ENCODE measurements at places on chromosomes 3 and 15. TPM values are rescaled to one million over a fixed set of nuclear protein-coding genes. Genes with fewer than 3 reads are reported as not detected.

Gene GOLGA6B
- not detected for total RNA-seq

DNA sequence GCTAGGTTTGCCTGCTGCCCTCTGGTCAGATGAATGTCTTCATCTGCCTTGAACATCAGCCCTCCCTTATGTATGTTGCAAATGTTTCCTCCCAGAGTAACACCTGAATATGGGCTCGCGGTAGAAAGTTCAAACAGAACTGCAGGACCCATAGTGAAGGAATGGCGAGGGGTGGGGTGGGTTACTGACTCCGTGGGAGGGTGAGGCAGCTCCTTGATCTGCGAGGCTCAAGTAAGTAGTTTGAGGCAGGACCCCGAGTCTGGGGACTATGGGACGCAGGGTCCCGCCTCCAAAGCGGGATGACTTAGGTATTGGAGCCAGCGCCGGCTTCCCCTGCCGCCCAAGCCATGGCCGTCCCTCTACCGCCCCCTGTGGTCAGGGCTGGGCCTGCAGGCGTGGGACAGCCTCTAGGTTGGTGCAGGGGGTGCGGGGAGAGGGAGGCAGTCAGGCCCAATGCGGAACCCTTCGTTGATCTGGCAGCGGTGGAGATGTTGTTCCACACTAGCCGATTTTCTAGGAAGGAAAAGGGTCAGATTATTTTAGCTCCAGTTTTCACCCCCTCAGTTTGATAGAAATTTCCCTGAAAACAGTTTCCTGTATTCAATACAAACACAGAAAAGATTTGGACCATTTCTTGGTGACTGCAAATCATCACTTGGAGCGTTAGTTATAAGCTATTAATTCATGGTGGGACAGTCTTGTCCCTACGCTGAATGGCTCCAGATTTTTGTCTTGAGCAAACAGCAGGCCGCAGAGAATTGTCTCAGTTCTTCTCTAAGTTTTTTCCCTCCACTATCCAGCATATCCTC is 72.3 kb downstream of the CORO2B start:
- peak; percentile 76 for DNase-seq

Gene SETD5
- total RNA-seq = 23.5 TPM

- DNase-seq = peak; percentile 77
These were observed 75.1 kb upstream of the VGLL4 start for GRCh38 chr3:11718637-11719405.

DNA sequence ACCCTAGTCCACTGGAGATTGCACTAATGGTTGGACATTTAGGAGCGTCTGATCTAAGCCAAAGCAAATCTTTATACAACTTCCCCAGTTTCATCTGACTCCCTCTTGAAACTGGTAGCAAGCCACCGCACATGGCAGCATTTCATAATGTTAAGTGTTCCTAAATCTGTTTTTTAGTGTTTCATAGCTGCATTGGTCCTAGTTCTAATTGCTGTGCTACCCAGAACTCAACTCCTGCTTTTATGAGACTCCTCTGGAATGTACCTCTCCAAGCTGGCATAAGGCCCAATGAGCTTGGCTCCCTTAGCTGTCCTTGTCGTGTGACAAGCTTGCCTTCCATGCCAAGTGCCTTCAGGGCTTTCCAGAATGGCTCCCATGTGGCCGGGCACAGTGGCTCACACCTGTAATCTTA is 65.3 kb upstream of the FLNB start:
- DNase-seq = no peak

GRCh38 chr3:184662187-184662586 is 49.7 kb downstream of the MAGEF1 start:
- no peak for DNase-seq

DNA sequence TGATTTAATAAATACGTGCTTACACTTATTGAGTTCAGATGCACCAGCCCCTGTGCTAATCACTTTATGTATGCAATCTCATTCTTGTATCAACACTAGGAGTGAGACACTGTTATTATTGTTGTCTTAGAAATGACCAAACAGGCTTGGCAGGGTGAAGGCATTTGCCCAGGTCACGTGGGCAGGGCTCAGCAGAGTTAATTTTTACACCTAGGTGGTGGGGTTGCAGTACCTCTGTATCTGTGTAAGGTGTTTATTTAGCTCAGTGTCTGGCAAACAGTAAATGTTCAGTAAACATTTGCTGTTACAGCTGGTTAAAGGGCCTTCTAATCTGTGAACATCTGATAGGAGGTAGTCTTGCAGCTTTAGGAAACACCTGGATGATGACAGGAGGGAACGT is 200.0 kb downstream of the CACNA2D3 start:
- no peak for DNase-seq

Gene TGM5
- total RNA-seq = not detected

Gene MAPKBP1
- total RNA-seq = 7.1 TPM

GRCh38 chr3:159252772-159253384 is 451.0 kb downstream of the MFSD1 start:
- DNase-seq = peak; percentile 85

Gene FILIP1L
- total RNA-seq = 22.0 TPM

DNA sequence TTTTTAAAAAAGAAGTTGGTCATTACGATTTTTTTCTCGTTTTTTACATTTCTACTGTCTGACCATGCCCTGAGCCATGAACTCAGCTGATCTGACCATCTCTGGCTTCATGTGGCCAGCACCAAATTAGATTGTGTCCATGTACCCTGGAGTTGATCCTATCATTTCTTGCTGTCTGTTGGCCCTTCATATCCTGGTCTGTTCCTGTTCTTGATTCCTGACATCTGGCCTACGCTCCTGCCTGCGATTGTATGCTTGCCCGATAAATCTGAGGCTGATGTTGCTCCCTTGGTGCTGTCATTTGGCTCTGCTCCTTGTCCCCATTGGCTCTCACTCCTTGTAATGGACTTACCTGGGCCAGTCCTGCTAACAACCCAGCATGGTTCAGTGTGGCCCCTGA is 89.8 kb upstream of the IGSF10 start:
- no peak for DNase-seq

Gene MUSTN1
- 0.20 TPM for total RNA-seq

GRCh38 chr3:115402651-115403050 is 220.7 kb upstream of the GAP43 start:
- no peak for DNase-seq

DNA sequence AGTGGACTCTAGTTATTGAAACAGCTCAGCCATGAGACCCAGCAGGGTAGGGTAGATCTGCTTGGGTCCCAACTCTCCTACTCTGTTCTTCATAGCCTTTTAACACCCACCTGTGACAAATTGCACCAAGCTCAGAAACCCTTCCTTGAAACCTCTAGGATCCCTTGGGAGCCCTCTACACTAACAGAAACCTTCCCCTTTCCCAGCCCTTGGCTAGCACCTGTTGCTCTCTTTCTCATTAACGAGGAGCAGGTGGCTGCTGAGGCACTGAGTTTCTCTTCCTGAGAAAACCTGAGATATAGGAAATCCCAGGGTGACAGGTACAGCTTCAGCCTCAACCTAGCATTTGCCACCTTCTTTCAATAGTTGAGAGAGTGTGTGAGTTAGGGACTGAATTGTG is 88.3 kb upstream of the CLSTN2 start:
- no peak for DNase-seq

DNA sequence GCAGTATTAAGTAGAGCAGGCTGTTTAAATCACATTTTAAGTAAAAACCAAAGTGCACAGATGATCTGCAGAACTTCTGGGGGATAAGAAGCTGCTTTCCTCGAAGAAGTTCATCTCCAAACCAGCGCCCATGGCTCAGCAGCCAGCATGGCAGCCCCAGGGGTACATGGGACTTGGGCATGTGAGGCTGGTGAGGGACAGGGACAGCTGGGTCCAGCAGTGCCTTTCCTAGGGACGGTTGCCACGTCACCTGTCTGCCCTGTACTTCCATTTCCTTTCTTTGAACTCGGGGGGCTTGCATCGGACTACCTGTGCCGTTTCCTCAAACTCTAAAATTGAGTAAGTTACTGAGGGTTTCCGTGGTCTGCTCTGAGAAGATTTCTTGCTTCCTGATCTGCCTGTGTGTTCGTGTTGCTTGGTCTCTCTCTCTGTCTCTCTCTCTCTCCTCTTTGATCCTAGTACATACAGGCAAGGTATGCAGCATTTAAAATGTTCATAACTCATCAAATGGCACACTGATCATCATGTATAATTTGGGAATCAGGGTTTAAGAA is 67.6 kb downstream of the IGF1R start:
- DNase-seq = no peak

DNA sequence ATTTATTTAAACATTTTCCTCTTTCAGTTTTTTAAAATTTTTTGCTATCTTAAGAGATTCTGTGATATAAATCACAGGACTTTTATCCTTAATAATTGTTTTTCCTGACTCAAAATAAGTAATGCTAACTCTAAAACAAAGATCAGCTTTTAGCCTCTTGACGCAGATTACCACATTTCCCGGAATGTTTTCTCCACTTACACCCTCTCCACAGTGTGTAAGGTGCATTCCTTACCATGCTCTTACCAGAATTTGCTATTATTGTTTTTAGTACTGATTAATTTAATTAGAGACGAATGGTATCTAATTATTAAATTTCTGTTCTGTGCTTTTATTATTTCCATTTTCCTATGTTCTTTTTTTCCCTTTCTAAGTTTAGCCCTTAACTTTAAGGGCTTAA is 34.8 kb downstream of the GUCA1C start:
- no peak for DNase-seq

- no peak for DNase-seq
These were observed 136.0 kb upstream of the DAZL start for GRCh38 chr3:16741103-16741758.

Gene NME9
- total RNA-seq = 0.22 TPM

- no peak for DNase-seq
These were observed 397.5 kb downstream of the ZIC4 start for GRCh38 chr3:147008886-147009285.

GRCh38 chr15:67070892-67071664 is 5.7 kb downstream of the SMAD3 start:
- no peak for DNase-seq

Gene RLBP1
- total RNA-seq = not detected

GRCh38 chr3:172156586-172156955 is 117.2 kb downstream of the FNDC3B start:
- no peak for DNase-seq

GRCh38 chr15:66780172-66780972 is 78.3 kb downstream of the SMAD6 start:
- DNase-seq = peak; percentile 66

Gene SACM1L
- 35.7 TPM for total RNA-seq

- DNase-seq = no peak
These were observed 139.0 kb upstream of the KCNMB2 start for GRCh38 chr3:178397202-178397601.

Gene SEMA3G
- 30.5 TPM for total RNA-seq

- DNase-seq = no peak
These were observed 48.2 kb upstream of the PHLDB2 start for GRCh38 chr3:111810909-111811308.

GRCh38 chr15:47640079-47640478 is 77.2 kb upstream of the SEMA6D start:
- DNase-seq = no peak

GRCh38 chr15:37105889-37106288 is 5.5 kb upstream of the MEIS2 start:
- no peak for DNase-seq

Gene PLCH1
- not detected for total RNA-seq

Gene AP3B2
- not detected for total RNA-seq

Gene POPDC2
- total RNA-seq = 0.40 TPM

GRCh38 chr15:57425842-57426241 is 49.5 kb downstream of the CGNL1 start:
- DNase-seq = no peak

Gene NR1I2
- not detected for total RNA-seq

Gene PTPRG
- 5.8 TPM for total RNA-seq

Gene CASR
- total RNA-seq = not detected

Gene TLR9
- not detected for total RNA-seq

Gene ROPN1B
- total RNA-seq = not detected

DNA sequence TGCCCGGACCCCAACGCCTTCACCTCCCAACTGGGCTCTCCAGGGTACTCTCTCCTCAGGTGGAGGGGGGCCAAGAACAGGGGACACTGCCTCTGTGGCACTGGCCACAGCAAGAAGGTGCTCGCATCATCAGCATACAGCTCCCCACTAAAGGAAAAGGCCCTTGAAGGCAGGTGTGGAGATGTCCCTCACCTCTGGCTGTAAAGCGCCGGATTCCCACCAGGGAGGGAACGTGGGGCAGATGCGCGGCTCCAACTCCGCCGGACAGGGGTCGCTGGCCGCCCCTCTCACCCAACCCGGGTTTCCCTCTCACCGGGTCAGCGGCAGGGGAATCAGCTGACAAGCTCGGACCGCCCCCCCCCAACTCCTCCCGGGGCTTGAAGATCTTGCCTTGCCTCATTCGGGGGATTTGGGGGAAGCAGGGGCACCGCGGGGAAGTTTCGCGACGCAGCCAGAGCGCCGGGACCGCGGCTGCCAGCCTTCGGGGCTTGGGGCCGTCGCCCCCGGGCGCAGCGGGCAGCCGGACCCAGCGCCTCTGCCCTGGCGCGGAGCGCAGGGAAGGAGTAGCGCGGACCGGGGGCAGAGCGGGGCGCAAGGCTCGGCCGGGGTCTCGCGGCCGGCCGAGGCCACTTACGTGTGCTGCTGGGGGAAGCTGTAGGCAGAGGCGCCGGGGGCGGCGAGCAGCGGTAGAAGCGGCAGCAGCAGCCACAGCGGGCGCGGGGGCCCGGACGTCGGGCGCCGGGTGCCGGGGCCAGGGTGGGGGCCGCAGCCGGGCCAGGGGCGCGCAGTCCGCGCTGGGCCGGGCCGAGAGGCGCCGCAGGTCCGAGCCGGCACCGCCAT is 630 bp downstream of the CACNA2D2 start:
- DNase-seq = no peak

- no peak for DNase-seq
These were observed 10.5 kb downstream of the NTRK3 start for GRCh38 chr15:88246081-88246480.

Gene SAMD7
- not detected for total RNA-seq

DNA sequence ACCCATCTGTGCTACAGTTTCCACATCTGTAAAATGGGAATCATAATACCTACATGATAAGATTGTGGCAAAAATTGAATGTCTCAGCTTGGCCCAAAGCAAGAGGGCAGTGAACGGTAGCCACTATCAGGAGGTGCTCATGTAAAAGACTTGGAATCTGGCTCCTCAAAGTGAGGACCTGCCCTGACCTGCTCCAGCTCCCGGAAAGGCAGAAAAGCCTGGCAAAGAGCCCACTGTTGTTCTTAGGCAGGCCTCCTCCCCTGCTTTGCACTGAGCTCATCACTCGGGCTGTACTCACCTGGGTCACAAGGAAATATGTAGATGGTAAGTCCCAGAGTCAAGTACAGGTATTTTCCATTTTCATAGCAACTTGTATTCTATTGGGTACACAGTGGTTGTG is 250.7 kb upstream of the TBL1XR1 start:
- DNase-seq = no peak

Data from lung microvascular endothelial cell (primary cell).